IPS DF 19.7 (cell line): ENCODE measurements at places on chromosomes 16 and 17.

DNA sequence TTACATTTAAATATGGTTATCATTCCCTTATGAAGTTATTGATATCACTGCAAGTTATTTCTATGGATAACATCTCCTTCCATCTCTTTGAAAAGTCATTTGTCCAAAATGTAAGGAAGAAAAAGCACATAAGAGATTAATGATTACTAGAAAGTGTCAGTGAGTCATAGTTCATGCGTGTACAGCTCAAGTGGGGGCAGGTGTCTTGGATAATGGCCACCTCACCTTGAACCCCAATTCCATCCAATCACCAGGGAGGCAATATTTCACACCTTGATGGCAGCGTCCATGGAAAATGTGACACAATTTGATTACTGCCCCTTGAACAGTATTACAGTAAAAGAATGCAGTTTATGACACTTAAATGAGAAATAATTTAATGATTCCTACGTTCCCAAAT, 358.3 kb upstream of the SOX9 start:
- no peak for DNase-seq

- no peak for DNase-seq
Observed at GRCh38 chr17:16941072-16942036, 30.6 kb downstream of the TNFRSF13B start.

- no peak for DNase-seq
Observed at GRCh38 chr17:62800585-62800984, 7.5 kb downstream of the MARCHF10 start.

DNA sequence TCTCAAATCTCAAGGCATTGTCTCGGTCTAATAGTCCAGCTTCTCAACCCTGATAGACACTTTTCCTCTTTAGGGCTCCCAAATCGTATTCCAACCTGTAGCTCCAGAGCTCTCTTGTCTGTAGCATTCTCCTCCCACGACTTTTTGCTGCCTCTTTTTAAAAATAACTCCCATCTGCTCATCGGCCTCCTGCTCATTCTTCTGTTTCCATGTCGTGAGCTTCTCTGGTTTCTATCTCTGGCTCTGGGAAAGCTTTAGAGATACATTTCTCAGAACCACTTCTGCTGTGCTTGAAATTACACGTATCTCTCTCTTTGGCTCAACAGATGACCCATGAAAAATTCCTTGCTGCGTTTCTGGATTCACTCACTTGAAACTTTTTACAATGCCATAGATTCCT, 609.6 kb upstream of the C16orf82 start:
- DNase-seq = no peak

- DNase-seq = no peak
Observed at GRCh38 chr17:81291662-81292061, 3.4 kb downstream of the SLC38A10 start.

DNA sequence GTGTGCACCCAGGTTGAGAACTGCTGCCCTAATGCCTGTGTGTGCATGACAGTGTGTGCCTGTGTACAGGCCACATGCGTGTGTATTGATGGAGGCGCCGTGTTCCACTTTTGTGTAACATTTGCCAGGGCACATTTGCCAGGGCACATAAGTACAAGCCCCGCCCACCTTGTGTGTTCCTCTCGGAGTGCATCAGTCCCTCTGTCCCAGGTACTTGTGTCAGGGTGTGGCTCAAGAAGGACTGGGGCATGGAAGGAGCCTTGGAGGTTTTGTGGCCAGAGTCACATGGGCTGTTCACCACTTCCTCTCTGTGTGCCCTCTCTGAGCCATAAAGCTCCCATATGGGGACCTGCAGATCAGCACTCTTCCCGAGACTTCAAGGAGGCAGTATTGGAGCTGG, 73.9 kb downstream of the MRM1 start:
- DNase-seq = no peak

GRCh38 chr16:74740795-74741304, 33.8 kb downstream of the FA2H start:
- no peak for DNase-seq

DNA sequence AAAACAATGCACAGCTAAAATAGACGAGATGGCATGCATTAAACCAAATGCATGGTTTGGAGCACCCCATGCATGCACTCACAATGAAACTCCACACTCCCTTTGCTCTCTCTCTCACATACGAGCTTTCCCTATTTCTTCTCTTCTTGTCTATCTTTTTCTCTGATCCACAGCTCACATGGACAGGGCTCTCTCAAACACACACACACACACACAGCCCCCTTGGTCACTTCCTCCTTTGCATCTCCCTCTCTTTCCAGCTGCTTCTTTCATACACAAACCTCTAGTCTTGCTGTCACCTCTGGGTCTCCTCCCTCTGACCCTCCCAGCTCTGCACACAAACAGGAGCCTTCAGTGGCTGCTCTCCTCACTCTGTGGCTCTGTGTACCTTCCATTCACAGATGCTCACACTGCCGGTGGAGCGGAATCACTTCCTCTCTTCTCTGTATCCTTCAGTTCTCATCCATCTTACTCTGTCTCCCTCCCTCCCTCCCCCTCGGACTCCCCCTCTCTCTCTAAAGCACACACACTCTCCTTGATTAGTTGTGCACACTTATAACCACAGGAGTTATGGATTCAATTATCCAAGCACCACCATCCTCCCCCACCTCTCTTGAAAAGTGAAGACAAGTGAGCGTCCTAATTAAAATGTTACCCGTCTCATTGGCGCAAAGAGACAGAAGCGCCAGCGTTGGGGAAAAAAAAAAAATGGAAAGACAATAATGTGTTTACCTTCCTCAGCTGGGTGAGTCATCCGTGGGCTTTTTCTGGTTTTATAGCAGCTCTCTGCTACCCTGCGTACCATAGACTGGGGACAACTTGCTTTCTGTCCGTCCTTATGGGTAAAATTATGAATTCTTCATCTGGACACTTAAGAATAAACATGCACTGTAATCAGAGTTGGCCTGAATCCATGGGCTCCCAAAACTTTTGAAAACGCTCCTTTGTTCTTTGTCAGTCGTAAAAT, 90.8 kb downstream of the SHISA6 start:
- DNase-seq = no peak

GRCh38 chr16:10262377-10263132, 80.3 kb upstream of the GRIN2A start:
- no peak for DNase-seq

DNA sequence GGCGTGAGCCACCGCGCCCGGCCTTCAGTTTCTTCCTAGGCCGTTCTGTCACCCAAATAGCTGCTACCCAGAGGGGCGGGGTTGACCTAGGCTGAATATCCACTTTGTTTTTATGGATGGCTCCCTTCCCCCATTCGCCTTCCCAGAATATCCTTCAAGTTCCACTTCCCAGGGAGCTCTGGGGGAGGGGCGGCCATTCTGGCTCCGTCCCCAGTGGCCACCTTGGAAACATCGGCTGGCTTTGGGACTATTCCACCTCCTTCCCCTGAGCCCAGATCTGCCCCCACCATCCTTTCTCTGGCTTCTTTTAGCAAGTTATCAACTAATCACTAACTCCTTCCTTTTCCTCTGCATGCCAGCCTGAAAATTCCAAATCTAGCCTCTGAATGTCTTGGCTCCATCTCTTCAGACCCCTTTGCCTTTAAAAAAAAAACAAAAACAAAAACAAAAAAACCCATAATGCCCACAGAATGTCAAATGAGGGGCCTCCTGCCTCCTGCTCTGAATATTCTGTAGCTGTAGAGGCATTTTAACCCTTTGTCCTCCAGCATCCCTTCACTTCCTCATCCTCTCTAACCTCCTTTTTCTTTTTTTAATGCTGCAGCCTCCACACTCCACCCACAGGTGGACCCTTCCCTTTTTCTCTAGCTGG, 6.4 kb downstream of the ATP1B2 start:
- peak; percentile 93 for DNase-seq

DNA sequence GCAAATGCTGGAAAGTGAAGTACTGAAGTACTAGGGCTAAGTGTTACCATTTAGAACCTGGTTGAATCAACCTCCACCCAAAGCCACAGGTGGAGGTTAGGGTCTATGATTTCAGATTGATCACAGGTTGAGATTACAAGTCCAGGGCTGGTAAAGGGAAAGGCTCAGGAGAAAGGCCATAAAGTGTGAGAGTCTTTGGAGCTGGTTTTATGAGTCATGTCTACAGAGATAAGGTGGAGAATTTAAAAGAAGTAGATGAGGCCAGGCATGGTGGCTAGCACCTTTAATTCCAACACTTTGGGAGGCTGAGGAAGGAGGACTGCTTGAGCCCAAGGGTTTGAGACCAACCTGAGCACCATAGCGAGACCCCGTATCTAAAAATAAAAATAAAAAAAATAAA, 221.7 kb upstream of the CDH11 start:
- no peak for DNase-seq

GRCh38 chr17:37824534-37825485, 80.0 kb upstream of the HNF1B start:
- peak; percentile 50 for DNase-seq

GRCh38 chr17:32445497-32445896, 1.2 kb downstream of the PSMD11 start:
- DNase-seq = no peak

GRCh38 chr16:9650284-9650683, 531.9 kb downstream of the GRIN2A start:
- no peak for DNase-seq

DNA sequence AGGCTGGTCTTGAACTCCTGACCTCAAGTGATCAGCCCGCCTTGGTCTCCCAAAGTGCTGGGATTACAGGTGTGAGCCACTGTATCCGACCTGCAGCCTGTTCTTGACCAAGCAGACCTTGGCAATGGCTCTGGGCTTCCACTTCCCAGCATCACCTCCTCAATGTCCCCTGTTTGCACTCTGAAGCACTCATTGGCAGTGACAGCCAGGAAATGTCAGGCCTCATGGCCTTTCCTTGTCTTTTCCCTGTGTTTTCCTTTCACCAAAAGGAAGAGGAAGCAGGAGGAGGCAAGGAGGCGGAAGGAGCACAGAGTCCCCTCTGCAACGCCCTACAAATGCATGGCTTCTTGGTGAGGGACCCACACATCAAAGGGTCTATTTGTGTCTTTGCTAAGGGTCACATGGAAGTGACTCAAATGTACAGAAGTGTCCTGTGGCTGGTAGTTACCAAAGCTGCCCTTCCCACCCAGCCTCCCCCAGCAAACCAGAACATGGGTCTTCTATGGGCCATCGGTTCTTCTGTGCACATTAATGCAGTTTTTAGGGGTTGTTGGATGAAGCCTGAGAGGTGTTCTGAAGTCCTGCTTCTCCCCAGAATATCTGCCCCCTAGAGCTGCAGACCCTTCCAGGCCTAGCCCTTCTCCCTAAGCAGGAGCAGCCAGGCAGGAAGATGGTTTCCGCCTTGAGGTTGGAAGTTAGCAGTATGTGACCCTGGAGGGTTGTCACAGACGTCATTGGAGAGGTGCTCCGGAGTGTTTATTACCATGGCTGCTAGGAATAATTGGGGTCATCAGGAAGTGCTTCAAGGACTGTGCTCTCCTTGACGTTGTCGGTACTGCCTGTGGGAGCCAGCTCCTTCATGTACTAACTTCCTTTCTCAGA, 60.8 kb downstream of the WIPI1 start:
- DNase-seq = no peak

DNA sequence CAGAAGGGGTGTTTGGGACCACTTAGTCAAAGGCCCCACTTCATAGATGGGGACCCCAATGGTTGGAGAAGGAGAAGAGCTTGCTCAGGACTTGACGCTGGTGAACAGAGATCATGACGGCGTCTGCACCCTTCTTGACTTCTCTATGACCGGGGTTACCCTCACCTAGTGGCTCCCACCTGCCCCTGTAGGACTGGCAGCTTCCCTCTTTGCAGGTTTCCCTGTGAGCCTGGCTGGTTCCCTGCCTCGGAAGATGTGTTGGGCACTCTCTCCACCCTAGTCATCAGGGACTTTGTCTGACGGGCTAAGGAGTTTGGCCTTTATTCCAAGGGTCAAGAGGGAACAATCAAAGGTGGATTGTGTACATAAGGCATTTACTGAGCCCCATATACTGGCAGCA, 22.7 kb downstream of the TBX4 start:
- DNase-seq = no peak

DNA sequence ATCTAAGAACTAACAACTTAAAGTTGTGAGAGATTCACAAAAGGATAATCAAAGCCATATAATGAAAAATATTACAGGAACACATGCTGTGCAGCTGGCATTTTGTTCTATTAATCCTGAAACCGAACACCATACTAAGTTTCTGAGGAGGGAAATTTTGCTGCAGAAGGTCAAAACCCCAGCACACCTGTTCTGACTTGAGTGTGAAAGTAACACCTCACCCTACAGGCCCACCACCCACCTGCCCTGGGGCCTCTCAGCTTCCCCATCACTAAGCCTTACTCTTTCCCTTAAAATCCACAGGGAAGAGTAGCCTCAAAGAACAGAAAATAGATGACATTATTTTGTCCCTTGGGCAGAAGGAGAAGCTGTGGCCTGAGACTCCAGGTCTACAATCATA, 44.8 kb downstream of the STAT5A start:
- DNase-seq = no peak

DNA sequence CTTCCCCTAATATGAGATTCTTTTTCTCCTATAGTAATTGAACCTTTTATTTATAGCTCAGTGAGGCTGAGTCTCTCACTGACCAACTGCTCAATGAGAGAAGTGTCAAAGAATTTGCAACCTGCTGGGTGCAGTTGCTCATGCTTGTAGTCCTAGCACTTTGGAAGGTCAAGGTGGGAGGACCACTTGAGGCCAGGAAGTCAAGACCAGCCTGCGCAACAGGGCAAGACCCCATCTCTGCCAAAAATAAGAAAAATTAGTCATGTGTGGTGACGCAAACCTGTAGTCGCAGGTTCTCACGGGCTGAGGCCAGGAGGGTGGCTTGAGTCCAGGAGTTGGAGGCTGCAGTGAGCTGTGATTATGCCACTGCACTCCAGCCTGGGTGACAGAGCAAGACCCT, 30.9 kb upstream of the CRYBA1 start:
- DNase-seq = no peak

- no peak for DNase-seq
Observed at GRCh38 chr16:20504418-20504817, 53.1 kb downstream of the ACSM2A start.

GRCh38 chr17:9002606-9003354, 18.5 kb upstream of the NTN1 start:
- no peak for DNase-seq

- DNase-seq = no peak
Observed at GRCh38 chr17:50268743-50269275, 5.5 kb upstream of the TMEM92 start.

DNA sequence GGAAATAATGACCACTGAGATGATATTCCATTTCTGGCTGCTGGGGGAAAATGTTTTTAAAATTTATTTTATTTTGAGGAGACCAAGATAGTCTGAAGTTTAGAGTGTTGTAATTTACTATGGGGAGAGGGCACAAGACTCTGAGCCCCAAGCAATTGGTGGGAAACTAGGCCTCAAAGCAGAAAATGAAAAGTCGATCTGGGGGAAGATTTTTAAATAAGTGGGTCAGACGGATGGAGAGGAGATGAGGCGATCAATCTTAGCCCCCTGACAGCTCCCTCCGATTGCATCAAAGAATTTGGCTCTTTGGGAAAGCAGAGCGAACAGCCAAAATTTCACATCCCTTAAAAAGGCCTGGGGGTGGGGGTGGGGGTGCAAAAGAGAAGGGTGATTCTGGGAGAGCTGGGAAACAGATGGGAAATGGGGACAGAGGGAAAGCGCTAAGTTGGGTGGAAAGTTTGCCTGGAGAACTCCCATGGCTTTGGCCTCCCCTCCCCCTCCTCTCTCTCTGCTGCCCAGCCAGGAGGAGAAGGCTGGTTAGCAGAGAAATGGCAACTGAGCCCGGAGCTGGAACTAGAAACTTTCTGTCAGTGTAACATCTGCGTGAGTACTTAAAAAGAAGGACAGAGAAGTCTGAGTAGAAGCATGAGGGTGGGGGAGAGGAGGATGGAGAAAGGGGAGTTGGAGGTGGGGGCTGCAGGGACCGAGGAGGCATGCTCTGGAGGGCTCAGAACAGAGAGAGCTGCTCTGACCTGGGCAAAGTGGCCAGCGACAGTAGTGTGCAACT, 1.4 kb upstream of the HOXB2 start:
- DNase-seq = no peak
